ENCODE measurements at places on chromosomes 4 and X. TPM values are rescaled to one million over a fixed set of nuclear protein-coding genes. Genes with fewer than 3 reads are reported as not detected.

The SSX4 gene
- not detected for total RNA-seq

The SPATA18 gene
- total RNA-seq, result 4.0 TPM

The TCEAL6 gene
- total RNA-seq, result not detected

GRCh38 chr4:136012220-136012619 lies 1520.1 kb downstream of the PCDH18 start:
- no peak for DNase-seq
- no peaks in the 10 kb centered on the region for H3K4me1 ChIP-seq
- H3K27me3 ChIP-seq, result no peaks in the 10 kb centered on the region
- H3K27ac ChIP-seq, result no peak overlapping the region
- no peak overlapping the region for H3K4me3 ChIP-seq

DNA sequence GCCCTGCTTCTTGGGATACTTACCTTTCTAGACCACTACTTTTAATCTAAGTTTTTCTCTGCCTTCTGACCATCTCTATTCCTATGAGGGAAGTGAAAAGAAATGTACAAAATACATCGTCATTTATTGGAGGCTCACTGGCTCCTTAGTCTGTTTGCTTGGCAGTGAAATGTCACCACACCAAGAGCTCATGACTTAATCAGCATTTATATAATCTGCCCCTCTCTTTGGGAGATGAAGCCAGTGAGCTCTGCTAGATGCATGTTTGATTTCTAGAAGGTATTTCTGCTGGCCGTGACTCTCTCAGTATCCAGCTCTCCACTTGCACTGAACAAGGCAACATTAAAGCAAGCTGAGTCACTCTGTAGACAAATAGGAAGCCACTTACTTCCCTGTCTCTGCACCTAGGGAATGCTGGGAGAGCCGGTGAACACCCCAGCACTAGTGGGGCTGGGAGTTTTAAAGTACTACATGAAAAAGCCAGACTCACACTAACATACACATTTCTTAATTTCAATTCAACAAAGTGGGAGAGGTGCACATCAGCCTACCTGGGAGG lies 79.1 kb downstream of the MID1IP1 start:
- no peak overlapping the region for H3K4me3 ChIP-seq
- peaks cover 14% of the 10 kb centered on the region for H3K4me1 ChIP-seq
- no peaks in the 10 kb centered on the region for H3K36me3 ChIP-seq
- peak; percentile 29 for DNase-seq
- H3K27me3 ChIP-seq, result no peaks in the 10 kb centered on the region

DNA sequence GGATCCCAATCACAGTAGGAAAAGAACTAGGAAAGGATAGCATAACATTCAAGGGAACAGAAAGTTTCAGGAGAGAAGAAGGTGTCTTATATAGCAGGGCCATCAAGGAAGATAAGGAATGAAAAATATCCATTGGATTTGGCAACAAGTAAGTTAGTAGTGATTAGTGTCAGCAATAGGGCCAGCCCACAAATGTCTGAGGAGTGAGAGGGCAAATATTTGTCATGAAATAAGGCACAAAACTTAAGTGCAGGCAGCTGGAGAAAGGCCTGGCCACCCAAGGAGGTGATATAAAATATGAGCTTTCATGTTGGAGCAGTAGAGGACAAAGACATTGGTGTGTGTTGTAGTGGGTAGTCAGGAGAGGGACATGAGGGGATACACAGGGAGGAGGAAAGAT lies 132.1 kb downstream of the COL4A6 start:
- no peaks in the 10 kb centered on the region for H3K36me3 ChIP-seq
- DNase-seq, result no peak
- H3K4me3 ChIP-seq, result no peak overlapping the region

- DNase-seq, result no peak
- H3K27ac ChIP-seq, result no peak overlapping the region
- no peak overlapping the region for H3K4me3 ChIP-seq
- no peaks in the 10 kb centered on the region for H3K27me3 ChIP-seq
- H3K4me1 ChIP-seq, result no peaks in the 10 kb centered on the region
These were observed 87.9 kb downstream of the LRRC66 start for GRCh38 chr4:51932261-51932660.

GRCh38 chr4:25184056-25184455 lies 23.8 kb upstream of the SEPSECS start:
- no peak overlapping the region for H3K4me3 ChIP-seq
- no peaks in the 10 kb centered on the region for H3K36me3 ChIP-seq
- no peak for DNase-seq
- no peaks in the 10 kb centered on the region for H3K27me3 ChIP-seq
- no peaks in the 10 kb centered on the region for H3K4me1 ChIP-seq

The GRXCR1 gene
- not detected for total RNA-seq

- H3K36me3 ChIP-seq, result no peaks in the 10 kb centered on the region
- H3K27ac ChIP-seq, result no peak overlapping the region
- H3K4me1 ChIP-seq, result no peaks in the 10 kb centered on the region
- DNase-seq, result no peak
These were observed 81.5 kb downstream of the FAM193A start for GRCh38 chr4:2617955-2618354.

GRCh38 chr4:53694666-53695065 lies 103.4 kb upstream of the LNX1 start:
- no peaks in the 10 kb centered on the region for H3K36me3 ChIP-seq
- DNase-seq, result no peak
- H3K27me3 ChIP-seq, result no peaks in the 10 kb centered on the region
- H3K27ac ChIP-seq, result no peak overlapping the region

- no peaks in the 10 kb centered on the region for H3K36me3 ChIP-seq
- H3K27me3 ChIP-seq, result no peaks in the 10 kb centered on the region
- H3K27ac ChIP-seq, result no peak overlapping the region
These were observed 30.1 kb downstream of the KDM6A start for GRCh38 chrX:44903107-44903506.

DNA sequence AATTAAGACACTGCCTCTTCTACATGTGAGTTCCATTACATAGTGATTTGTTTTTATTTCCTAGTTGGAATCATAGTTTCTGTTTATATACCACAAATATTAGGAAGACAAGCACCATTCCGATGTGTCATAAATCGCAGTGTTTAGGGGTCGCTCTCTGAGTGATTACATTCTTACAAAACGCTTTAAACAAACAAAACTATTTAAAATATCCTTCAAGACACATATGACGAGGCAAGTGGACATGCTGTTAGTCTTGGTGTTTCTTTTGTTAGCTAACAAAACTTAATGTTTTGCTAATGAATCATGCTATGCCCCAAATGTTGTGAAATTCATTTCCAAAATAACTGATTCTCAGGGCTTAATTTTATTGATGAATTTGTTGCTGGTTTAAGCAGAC lies 1219.3 kb upstream of the PRKX start:
- DNase-seq, result no peak
- no peak overlapping the region for H3K27ac ChIP-seq
- no peaks in the 10 kb centered on the region for H3K4me1 ChIP-seq
- no peak overlapping the region for H3K4me3 ChIP-seq

- no peaks in the 10 kb centered on the region for H3K27me3 ChIP-seq
- no peak overlapping the region for H3K4me3 ChIP-seq
- H3K27ac ChIP-seq, result no peak overlapping the region
- no peaks in the 10 kb centered on the region for H3K36me3 ChIP-seq
- no peak for DNase-seq
These were observed 45.5 kb upstream of the FAM241A start for GRCh38 chr4:112099701-112100297.

DNA sequence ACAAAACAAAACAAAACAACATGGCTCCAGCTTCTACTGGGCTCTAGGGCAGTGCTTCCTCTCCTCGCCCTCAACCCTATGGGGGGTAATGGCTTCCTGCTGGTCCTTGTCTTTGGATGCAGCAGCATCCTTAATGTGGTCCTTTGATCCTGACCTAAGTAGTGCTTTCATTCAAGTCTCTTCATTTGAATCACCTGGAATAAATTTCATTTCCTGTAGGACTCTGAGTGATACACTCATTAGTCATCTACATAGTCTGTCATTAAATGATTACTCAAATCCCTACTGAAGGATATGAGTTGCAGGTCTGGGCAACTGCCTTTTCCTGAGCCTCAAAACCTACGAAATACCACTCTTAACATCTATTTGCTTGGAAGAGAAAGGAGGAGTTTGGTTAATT lies 54.5 kb downstream of the RHOH start:
- H3K36me3 ChIP-seq, result no peaks in the 10 kb centered on the region
- H3K27me3 ChIP-seq, result no peaks in the 10 kb centered on the region
- no peak overlapping the region for H3K4me3 ChIP-seq

The ADH1C gene
- 38.9 TPM for total RNA-seq

- no peak for DNase-seq
- H3K4me1 ChIP-seq, result peaks cover 7% of the 10 kb centered on the region
- H3K4me3 ChIP-seq, result no peak overlapping the region
- no peaks in the 10 kb centered on the region for H3K36me3 ChIP-seq
These were observed 260.7 kb upstream of the SFRP2 start for GRCh38 chr4:154049457-154050181.

DNA sequence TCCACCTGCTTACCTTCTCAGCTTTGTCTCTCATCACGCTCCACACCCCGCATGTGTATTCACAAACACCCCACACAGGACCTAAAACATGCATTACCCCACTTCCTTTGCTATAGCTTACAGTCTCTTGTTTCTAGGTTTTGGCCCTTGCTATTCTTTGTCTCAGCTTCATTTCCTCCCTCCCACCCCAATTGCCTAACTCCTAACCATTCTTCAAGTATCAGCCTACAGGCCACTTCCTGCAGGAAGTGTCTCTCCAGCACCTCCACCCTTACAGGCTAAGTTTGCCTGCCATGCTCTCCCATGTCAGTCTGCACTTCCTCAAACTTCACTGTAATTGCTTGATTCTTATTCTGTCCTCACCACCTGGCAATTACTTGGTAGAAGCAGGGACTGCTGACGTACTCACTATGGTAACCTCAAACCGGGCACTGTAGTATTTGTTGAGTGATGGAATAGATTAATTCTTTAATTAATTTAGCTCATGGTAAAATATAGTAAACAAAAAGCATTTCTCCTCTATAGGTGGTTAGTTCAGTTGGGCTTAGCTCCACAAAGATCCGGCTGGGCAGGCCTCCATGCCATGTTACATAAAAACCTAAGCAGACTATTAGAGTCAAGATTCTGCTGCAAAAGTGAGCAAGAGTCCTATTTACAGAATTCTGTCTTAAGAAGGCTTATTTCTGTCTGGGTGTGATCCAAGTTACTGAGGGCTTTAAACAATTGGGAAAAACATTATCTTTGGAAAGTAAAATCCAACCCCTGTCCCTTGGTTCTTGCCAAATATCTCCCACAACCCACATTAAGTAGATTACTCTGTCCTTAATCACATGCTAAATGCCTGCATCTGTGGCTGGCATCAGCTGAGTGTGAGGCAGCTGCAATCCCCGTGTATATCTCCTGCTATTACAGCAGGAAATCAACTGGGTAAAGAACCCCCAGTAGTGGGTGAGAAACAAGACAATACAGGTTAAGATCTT lies 124.7 kb upstream of the CPEB2 start:
- H3K27ac ChIP-seq, result no peak overlapping the region
- H3K27me3 ChIP-seq, result no peaks in the 10 kb centered on the region
- no peaks in the 10 kb centered on the region for H3K4me1 ChIP-seq
- DNase-seq, result no peak
- H3K4me3 ChIP-seq, result no peak overlapping the region

The TAF9B gene
- total RNA-seq, result 11.7 TPM

DNA sequence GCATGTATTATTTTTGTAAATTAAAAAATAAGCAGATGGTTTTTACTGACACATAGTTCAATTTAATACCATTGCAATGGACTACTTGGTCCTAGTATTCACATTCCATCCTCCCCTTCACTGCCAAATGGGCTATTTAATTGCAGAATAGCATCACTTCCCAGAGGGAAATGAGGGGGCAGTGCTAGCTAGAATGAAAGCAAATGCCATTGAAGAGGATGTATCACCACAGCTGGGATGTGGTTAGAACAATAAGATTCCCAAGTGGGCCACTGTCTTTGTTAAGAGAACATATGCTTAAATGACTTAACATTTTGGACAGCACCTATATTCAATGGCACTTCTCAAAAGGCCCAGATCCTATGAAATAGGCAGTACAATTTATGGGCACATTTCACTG lies 224.7 kb downstream of the RBMX2 start:
- DNase-seq, result no peak
- no peak overlapping the region for H3K27ac ChIP-seq
- no peaks in the 10 kb centered on the region for H3K27me3 ChIP-seq
- no peaks in the 10 kb centered on the region for H3K4me1 ChIP-seq
- no peak overlapping the region for H3K4me3 ChIP-seq

- no peaks in the 10 kb centered on the region for H3K27me3 ChIP-seq
- H3K4me3 ChIP-seq, result no peak overlapping the region
- H3K4me1 ChIP-seq, result no peaks in the 10 kb centered on the region
- no peaks in the 10 kb centered on the region for H3K36me3 ChIP-seq
- no peak overlapping the region for H3K27ac ChIP-seq
- no peak for DNase-seq
These were observed 51.8 kb downstream of the KCNIP4 start for GRCh38 chr4:21896767-21897166.

GRCh38 chrX:28584025-28584424 lies 3.2 kb upstream of the IL1RAPL1 start:
- no peaks in the 10 kb centered on the region for H3K36me3 ChIP-seq
- H3K4me1 ChIP-seq, result peaks cover 4% of the 10 kb centered on the region
- no peak overlapping the region for H3K27ac ChIP-seq
- DNase-seq, result no peak
- H3K4me3 ChIP-seq, result no peak overlapping the region

GRCh38 chrX:48702032-48702431 lies 5.5 kb downstream of the SUV39H1 start:
- DNase-seq, result no peak
- H3K4me1 ChIP-seq, result no peaks in the 10 kb centered on the region
- H3K36me3 ChIP-seq, result no peaks in the 10 kb centered on the region
- no peak overlapping the region for H3K27ac ChIP-seq
- H3K4me3 ChIP-seq, result no peak overlapping the region

- H3K27ac ChIP-seq, result no peak overlapping the region
- H3K4me3 ChIP-seq, result no peak overlapping the region
- H3K27me3 ChIP-seq, result no peaks in the 10 kb centered on the region
- H3K36me3 ChIP-seq, result no peaks in the 10 kb centered on the region
- no peak for DNase-seq
These were observed 131.3 kb upstream of the AGA start for GRCh38 chr4:177573507-177573906.

GRCh38 chr4:102428122-102428521 lies 73.0 kb upstream of the NFKB1 start:
- H3K4me1 ChIP-seq, result no peaks in the 10 kb centered on the region
- no peak overlapping the region for H3K27ac ChIP-seq
- DNase-seq, result no peak
- no peaks in the 10 kb centered on the region for H3K27me3 ChIP-seq
- no peaks in the 10 kb centered on the region for H3K36me3 ChIP-seq
- H3K4me3 ChIP-seq, result no peak overlapping the region

GRCh38 chr4:16075061-16075460 lies 8.8 kb downstream of the PROM1 start:
- H3K27me3 ChIP-seq, result no peaks in the 10 kb centered on the region
- no peaks in the 10 kb centered on the region for H3K36me3 ChIP-seq

DNA sequence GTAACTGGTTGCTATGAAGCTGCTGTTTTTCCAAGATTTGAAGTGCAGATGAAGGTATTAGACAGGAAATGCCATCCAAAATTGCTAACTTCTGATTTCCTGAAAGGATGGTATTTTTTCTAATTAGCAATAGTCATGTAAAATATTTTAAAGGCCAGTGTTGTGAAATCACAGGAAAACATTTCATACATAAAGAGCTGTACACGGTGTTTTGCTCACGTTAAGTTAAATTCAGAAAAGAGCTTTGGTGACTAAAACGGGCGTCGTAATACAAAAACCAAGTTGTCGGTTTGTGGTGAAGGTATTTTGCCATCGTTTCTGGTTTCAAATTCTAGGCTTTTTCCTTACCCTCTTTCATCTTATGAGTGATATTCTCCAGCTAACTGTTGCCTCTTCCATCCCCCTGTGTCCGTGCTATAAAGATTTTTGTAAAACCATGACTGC lies 39.8 kb downstream of the AFF1 start:
- H3K4me3 ChIP-seq, result no peak overlapping the region
- no peaks in the 10 kb centered on the region for H3K27me3 ChIP-seq
- peaks cover 64% of the 10 kb centered on the region for H3K4me1 ChIP-seq
